Activated CD4-positive, CD25-positive, alpha-beta regulatory T cell (primary cell): ENCODE measurements at places on chromosomes 1 and 21.

DNA sequence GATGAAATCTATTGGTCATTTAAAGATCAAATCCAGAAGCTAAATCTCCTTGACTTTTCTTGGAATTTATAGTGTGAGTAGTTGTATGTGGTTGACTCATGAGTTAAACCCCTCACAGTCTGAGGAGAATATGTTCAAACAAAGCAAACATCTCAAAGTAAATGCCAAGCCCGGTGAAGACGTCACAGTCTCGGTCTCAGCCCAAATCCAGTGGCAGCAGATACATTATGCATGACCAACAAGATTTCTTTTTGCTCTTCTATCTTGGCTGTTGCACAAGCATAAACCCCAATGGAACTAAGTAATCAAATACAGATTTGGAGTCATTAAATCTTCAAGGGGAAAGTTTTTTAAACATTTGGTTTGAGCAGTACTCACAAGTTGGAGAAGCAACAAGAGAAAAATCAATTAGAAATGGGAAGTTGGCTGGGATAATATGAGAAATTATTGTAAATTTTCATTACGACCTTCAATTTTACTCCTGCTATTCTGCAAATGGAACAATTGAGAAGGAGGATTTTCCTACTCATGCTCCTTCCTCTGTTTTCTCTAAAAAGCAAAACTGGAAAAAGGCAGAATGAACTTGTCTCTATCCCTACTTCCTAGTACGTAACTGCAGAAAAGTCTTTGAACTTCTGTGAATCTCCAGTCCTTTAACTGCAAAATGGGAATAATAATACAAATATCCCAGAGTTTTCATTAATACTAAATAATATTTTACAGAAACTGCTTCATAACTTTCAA lies 575.8 kb downstream of the NUF2 start:
- DNase-seq: no peak

DNA sequence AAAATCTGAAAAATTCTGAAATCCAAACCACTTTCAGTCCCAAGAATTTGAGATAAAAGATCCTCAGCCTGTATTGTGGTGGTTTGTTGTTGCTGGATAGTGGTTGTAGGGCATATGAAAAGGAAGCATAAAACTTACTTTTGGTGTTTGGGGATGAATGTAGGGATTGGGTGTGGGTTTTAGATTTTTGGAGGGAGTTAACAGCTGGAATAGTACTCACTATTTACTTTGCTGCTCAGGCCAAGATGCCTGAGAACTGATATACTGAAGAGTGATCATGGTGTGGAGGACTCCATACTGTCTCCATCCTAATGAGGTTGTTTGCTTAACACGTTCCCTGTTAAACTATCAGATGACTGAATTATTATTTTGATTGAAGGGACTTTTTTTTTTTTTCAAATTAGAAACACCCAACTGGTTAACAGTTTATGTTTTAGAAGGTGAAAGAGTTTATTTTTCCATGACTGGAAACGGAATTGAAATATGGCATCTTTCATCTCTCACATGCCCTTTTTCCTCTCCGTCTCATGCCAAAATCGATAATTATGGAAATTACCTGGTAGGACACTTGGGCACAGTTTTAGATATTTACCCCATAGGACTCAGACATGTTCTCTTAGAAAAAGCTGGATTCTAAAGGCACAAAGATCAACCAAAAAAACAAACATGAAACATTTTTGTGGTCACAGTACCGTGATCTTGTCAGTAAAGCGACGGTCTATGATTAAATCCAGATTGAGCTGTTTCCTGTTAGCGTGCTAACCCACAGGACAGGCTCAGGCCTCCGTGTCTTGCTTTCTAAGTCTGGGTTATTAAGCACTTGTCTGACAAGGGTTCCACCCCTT lies 37.3 kb downstream of the RGL1 start:
- no peak for DNase-seq

DNA sequence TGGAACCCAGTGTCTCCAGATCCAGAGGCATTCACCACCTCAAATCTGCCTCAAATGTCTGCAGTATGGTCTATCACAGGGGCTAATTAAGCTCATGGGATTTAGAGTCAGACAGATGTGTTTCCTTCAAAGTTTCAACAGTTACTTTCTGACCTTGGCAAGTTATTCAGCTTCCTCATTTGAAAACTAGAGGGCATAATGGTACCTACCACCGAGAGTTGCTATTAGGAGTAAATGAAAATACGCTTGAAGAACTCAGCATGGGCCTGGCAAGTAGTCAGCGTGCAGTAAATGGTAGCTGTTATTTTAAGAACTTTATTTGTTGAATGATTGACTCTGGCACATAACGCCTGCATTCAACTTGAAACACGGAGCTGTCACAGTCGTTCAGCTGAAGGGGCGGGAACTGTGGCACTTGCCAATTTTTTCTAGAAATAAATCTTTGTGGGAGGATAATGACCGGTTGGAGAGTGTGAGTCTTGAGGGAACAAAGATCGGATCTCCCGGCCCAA lies 1.2 kb upstream of the CAP1 start:
- no peak for DNase-seq

DNA sequence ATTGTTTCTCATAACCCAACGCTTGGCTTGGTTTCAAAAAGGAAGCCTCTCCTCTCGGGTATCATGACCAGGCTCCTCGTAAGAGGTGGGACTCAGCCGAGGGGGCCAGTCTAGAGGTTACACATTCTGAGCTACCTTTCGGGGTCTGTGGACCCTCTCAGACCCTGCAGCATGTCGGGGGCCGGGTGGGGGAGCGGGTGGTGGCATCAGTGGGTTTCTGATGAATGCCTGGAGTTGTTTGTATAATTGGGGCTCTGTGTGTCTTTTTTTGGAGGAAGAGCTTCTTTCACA lies 229.3 kb downstream of the CAMTA1 start:
- no peak for DNase-seq

GRCh38 chr1:46697053-46697452 lies 21.9 kb downstream of the EFCAB14 start:
- DNase-seq: no peak

GRCh38 chr1:246254854-246255253 lies 252.2 kb downstream of the SMYD3 start:
- no peak for DNase-seq

DNA sequence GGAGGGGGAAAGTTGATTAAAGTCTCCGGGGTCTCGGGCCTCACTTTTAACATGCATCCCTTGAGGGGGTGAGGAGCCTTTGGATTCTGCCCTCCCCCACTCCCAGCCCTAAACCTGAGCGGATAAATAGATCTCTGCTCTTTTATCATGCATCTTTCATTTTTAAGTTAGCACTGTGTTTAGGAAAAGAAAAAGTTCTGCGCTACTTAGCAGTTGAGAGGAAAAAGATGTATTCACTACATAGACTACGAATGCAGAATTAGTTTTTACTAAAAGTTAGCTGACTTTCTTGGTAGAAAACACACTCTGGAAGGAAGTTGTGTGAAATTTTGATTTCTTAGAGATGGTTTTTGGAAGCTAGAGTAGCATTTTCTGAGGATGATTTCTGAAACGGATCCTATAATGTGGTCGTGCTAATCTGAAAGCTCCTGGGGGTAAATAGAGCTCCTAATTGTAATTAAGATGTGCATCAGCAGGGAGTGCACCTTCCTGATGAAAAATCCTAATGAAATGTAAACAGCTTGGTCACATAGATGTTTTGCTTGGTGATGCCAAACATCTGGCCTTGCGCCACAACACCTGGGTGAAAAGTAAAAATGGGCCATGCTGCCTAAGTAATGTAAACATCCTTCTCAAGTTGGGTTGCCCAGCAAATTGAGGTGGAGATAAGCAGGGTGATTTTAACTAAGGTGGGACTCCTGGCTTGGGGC lies 1.8 kb downstream of the ROR1 start:
- DNase-seq: no peak

DNA sequence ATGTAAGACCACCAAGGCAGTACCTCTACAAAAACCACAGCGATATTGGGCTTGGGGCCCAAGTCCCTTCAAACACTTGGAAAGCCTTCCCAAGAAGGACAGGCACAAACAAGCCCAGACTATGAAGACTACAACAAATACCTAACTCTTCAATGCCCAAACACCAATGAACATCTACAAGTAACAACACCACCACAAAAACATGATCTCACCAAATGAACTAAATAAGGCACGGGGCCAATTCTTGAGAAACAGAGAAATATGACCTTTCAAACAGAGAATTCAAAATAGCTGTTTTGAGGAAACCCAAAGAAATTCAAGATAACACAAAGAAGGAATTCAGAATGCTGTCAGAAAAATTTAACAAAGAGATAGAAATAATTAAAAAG lies 86.8 kb downstream of the COL24A1 start:
- DNase-seq: no peak

GRCh38 chr1:215900684-215901083 lies 333.6 kb downstream of the KCTD3 start:
- no peak for DNase-seq

- DNase-seq: no peak
Observed at GRCh38 chr1:104182251-104182650, 432.6 kb downstream of the AMY1C start.

DNA sequence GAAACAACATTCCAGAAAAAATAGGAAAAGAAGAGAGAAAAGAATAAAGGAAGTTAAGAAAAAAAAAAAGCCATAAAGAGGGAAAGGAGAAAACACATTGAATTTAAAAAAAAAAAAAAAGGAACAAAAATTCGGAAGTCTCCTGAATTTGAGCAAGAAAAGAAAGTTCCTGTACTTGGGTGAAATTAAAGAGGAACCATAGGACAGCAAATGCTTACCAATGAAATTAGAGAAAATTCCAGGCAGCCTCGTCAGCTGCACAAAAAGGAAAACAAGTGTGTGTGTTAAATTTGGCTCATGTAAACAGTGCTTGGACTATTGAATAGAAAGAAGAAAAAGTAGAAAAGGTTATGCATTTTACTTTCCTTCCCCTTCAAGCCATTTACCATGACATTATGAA lies 4.9 kb downstream of the IL12RB2 start:
- DNase-seq: no peak

GRCh38 chr1:25065321-25065721 lies 135.2 kb upstream of the RUNX3 start:
- no peak for DNase-seq

GRCh38 chr21:45226540-45227326 lies 61.0 kb downstream of the POFUT2 start:
- DNase-seq: no peak

GRCh38 chr1:218900615-218901014 lies 273.1 kb upstream of the LYPLAL1 start:
- no peak for DNase-seq

DNA sequence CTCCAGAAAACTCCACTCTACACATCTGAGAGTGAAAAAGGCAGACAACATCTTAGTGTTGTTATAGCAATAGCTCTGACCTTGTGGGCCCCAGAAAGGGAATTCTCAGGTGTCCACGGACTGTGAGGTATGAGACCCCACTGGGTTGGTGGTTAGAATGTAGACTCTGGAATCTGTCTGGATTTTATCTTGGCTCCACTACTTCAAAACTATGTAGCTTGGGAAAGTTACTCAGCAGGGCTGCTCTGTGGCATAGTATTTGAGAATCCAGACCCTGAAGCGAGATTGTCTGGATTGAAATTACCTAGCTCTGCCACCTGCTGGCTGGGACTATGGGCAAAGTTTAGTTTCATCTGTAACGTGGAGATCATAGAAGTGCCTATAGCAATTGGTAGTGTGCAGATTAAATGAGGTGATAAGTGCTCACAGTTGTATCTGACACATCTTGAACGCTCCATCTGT lies 25.8 kb downstream of the PRDM2 start:
- peak; percentile 35 for DNase-seq

DNA sequence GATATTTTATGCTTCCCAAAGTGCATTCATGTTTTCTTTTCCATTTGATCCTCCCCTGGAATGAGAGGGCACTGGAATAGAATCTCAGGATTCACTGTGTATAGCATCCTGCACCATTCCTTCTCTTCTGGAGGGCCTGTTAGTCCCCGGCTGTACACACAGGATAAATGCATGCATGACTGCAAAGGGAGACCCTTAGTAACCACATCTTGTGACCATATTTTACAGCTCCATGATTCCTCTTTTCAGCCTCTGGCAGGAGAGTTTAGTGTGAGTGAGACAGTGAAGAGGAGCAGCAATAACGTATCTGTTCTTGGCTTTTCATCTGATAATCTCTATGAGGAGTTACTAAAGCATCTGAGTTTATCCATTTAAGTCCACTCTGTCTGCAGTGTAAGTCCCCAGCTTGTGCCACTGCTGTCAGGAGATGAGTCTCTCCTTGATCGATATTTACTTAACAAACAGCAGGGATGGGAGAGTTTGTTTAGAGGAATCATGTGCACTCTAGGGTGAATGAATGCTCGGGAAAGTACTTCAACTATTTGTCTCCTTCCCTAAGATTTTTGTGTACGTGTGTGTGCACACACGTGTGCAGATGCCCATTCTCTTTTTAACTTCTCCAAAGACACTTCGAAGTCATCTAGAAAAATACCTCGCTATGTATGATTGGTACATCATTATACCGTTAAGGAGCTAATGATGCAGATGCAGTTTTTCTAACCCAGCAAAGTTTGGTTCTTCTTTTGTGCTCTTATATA lies 41.1 kb downstream of the PROX1 start:
- no peak for DNase-seq

- DNase-seq: no peak
Observed at GRCh38 chr21:40555021-40555528, 291.9 kb downstream of the DSCAM start.

DNA sequence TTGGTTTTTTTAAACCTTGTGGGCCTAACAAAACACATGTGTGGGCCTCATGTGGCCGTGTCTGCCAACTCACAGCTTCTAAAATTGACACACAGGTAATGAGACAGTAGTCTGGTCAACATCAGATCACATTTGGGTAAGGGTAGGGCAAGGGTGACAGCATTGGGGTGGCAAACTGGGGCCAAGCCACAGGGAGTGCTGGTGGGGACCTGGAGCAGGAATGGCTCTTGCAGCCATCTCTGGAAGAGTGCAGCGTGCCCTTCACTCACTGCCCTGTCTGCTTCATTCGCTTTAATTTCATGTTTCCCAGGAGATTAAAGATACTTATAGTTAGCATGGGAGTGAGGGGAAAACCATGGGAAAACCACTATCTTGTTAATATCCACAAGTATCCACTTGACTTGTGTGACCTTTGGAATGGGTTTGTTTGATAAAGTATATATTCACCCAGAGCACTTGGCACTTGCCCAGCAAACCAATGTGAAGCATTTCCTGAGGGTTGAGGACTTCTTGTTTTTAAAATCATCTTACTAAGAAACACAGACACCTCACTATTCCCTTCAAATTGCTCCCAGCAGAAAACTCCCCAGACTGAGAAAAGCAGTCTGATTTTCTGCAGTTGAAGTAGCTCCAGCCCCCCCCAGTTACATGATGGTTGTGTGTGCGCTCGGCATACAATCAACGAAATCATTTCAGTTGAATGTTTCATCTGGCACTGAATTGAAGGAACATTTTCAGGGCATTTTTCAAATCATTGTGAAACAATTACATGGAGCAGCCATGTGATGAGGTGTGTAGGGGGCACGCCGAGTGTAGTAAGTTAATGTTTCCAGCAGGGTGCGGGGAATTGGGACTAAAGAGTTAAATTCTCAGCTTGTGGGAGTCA lies 175.7 kb downstream of the VPS13D start:
- DNase-seq: no peak

GRCh38 chr21:40625991-40626390 lies 221.0 kb downstream of the DSCAM start:
- no peak for DNase-seq
